Stimulated activated CD8-positive, alpha-beta memory T cell treated with anti-CD3 and anti-CD28 coated beads, Interleukin-15, amount 100 ng/mL, for 24 hours (primary cell): ENCODE measurements at places on chromosomes 7 and 10.

GRCh38 chr10:117441812-117442443 lies 66.7 kb upstream of the PDZD8 start:
- no peak for DNase-seq

GRCh38 chr10:112280205-112280921 lies 2.8 kb upstream of the TECTB start:
- no peak for DNase-seq

GRCh38 chr7:85750454-85750949 lies 563.6 kb upstream of the SEMA3D start:
- DNase-seq: no peak

DNA sequence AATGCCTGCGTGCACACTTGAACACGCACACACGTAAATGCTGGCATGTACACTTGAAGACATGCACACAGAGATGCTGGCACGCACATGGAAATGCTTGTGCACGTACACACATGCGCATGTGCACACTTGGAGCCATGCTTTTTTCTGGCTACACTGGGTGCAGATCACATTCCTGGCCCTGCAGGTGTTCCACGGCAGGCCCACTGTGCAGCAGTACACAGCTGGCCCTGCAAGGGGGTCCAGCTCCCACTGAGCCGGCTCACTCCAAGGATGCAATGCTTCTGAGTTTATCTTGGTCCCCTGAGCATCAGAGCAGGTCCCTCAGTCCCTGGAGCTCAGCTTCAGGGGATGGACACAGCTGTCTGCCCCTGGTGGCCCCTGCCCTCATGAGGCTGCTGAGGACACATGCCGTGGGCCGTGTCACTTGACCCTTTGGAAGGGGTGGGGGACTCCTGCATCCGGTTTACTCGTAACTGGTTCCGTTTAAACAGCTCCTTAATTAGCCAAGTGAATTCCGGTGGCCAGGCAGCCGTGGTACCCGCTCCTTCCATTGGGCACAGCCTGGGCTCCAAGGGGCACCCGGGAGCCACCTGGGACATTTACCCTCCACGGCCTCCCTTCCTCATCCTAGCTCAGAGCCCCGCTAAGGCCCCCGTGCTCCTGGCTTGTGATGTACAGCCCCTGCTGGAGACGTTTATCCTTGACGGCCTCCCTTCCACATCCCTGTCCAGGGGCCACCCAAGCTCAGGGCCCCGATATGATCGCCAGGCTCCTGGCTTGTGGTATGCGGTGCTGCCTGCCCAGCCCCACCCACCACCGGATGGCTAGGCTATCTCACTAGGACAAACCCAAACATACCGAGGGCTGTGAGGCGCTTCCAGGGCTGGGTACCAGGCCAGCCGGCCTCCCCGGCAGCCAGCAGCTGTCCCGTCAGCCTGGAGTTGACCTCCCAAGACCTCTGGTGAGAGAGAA lies 39.5 kb upstream of the DPYSL4 start:
- DNase-seq: no peak

- no peak for DNase-seq
Measured at GRCh38 chr10:101222683-101223273, 6.5 kb downstream of the LBX1 start.

DNA sequence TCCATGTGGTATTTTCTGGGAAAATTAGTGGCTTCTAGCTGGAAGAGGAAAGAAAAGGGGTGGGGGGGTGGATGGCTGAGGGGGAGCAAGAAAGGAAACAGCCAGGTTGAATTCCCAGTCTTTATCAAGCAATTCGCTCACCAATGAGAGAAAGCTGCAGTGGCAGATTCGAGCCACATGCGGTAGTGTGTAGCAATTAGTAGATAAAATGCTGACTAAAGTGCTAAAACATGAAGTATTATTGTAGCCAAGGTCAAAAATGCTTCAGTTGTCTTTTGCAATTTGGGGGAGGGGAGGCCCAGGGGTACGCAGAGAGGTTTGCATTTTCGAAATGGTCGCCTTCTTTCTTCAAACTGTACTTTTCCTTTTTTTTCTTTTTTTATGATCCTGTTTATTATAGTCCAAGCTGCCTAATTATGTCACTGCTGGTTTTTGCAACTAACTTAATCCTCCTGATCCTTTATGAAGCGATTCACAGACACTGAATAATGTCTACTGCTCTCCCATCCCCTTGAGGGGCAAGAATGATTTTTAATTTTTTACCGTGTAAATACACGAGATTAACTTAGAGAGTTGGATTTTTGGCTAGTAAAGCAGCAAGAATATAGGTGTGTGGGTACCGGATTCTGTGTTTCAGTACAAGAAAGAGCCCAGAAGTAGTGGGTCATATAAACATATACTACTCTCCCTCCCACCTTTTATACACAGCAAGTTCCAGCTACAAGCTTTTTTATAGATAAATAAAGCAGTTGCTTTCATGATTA lies 3.6 kb upstream of the ARID5B start:
- DNase-seq: no peak

DNA sequence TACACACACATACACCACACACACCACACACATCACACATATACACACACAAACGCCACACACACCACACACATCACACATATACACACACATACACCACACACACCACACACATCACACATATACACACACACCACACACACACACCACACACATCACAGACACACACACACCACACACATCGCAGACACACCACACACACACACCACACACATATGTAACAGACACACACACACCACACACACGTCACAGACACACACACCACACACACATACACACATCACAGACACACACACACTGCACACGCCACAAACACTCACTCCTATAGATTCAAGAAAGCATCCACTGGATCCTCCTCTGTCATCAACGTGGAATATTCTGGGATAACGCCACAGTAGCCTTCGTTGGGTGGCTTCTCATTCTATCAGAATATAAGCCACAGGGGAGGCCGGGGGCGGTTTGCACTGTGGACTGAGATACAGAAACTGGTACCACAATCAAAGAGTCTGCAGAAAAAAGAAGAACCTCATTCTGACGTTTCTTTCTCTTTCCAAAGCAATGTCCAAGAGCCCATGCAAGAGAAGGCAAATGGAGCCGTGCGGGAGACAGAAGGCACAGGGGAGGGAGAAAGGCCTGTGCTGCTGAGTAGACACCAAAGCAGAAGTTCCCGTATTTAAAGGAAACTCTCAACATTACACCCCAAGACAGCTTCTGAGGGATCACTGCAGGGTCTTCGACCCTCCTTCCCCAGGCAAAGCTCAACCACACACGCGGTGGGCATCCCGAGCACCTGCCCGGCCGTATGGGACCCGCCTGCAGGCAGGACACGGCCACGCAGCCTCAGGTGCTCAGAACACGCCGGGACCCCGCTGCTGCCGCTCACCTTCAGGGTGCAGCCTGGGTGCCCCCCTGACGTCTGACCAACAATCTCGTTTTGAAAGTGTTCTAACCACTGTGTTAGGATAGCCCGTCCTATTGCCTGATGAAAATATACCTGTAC lies 321.2 kb downstream of the DNAJB6 start:
- no peak for DNase-seq

GRCh38 chr10:65194126-65194525 lies 1672.9 kb downstream of the REEP3 start:
- DNase-seq: no peak

- DNase-seq: no peak
Measured at GRCh38 chr10:226018-226417, 90.8 kb downstream of the ZMYND11 start.

DNA sequence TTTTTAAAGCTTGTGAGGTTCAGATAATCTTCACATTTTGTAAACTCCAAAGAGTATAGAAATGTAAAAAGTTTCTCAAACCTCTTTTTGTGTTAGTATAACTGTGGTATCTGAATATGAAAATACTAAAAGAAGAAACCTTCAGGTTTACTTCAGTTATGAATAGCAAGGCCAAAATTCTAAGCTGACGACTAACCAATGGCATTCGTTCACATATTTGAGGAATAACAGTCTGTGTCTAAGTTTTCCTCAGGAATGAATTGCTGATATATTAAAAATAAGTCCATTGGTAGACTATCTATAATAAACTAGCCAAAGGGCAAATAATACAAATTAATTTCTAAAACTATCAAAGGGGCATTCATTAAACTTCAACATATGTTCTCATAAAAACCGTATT lies 206.0 kb downstream of the CXCL12 start:
- no peak for DNase-seq

DNA sequence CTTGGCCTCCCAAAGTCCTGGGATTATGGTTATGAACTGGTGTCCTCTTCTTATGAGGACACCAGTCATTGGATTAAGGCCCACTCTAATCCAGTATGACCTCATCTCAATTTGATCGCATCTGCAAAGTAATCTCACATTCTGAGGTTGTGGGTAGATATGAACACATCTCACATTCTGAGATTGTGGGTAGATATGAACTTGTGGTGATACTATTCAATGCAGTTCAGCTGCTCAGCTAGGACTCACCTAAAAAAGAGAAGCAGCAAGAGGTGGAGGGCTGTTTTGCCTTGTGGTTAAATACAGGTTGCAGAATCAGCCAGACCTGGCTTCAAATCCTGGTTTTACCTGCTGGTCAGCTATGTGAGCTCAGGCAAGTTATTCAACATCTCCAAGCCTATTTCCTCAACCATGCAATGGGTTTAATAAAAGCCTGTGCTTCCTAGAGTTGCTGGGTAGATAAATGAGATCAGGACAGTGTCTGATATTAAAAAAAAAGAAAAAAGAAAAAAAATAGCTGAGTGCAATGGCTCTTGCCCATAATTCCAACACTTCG lies 8.5 kb upstream of the BAG3 start:
- DNase-seq: no peak

DNA sequence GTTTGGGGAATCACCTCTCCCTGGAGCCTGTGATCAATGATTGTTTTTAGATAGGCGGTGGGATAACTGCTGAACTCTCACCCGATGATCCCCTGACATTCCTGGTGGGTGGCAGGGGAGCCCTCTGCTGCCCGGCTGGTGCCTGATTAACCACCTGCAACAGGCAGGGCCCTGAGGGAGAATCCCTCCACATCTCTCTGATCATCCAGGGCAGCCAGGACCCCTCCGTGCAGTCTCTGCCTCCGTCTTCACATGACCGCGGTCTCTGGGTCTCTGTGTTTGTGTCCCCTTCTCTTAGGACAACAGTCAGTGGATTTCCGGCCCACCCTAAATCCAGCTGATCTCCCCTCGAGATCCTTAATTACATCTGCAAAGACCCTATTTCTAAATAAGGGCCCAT lies 17.4 kb downstream of the CALML5 start:
- no peak for DNase-seq

DNA sequence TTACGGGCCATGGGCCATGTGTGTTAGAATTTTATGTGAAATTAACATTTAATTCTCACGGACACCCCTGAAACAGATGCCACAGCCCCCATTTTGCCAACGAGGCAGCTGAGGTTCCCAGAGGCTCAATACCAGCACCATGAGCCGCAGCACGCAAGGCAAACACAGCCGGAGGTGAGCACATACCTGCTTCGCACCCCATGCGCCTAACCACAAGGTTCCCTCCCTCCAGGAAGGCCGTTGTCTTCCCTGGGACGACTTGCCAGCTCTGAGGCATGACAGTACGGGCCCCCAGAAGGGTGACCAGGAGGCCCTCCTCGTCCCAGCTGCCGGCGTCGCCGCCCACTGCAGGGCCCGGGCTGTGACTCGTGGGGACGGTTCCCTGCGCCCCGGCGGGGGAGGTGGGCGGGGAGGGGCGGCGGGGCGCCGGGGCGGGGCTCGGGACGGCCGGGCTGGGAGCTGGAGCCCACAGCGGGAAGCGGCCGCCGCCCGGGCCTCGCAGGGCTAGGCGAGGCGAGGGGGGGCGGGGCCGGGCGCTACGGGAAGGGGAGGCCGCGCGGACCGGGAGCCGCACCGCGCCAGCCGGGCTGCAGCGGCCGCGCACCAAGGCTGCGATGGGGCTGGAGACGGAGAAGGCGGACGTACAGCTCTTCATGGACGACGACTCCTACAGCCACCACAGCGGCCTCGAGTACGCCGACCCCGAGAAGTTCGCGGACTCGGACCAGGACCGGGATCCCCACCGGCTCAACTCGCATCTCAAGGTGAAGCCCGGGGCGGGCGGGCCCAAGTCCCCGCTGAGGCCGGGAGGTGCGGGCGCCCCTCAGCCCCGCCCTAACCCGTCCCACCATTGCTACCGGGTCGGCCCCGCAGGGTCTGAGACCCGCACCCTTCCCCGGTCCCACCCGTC lies at the start of gene CAV2:
Gene CAV2, plus strand, starts transcription at position 571 of the 910 bp plus-strand sequence. Its CDS starts 44 bp downstream, at position 615.
- no peak for DNase-seq

DNA sequence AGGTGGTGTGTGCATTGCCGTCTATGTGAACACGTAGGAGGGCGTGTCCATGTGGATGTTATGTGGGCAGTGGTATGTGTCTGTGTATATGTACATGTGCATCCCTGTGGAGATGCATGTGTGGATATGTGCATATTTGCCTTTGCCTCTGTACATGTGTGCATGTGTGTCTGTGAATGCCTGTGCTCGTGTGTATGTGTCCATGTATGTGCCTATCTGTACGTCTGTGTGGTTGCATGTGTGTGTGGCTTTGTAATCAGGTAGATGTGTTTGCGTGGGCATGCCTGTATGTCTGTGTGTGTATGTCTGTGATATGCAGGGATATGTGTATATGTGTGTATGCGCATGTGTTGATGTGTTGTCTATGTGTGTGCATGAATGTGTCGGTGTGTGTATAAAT lies 19.7 kb downstream of the ADCY1 start:
- no peak for DNase-seq

DNA sequence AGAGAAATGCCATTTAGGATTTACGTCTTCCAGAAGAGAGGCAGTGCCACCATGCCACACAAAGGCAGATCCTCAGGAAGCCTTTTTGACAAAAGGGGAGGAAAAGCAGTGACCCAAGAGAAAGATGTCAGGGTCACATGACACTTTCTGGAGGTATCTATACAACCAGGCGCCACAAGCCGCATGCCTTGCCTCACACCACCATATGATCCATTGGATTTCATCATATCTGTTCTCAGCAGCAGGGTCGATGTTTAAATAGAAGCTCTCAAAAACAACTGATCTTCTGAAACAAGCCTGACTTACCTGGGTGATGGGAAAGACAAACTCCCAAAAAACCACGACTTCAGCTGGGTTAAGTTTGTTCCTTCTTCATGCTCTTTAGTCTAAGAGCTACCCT lies 52.5 kb upstream of the UNC5B start:
- no peak for DNase-seq

- DNase-seq: no peak
Measured at GRCh38 chr7:92133133-92133736, 1.0 kb downstream of the CYP51A1 start.

DNA sequence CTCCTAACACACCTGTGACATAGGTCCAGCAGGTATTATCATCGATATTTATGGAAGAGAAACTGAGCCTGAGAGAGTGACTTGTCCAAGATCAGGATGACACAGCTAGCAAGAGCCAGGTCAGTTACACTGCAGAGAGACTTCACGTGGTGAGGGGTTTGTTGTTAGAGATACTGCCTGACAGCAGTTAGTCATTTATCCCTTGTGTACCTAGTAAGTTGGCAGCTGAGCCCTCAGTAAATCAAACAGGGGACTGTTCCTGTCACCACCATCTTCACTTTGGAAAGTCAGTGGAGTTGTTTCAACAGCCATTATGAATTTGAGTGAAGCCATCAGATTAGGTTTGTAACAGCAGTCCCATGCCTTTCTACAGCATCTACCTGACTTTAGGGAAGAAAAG lies 87.5 kb upstream of the GATA3 start:
- DNase-seq: no peak
